ENCODE measurements at places on chromosomes 1 and 21.

DNA sequence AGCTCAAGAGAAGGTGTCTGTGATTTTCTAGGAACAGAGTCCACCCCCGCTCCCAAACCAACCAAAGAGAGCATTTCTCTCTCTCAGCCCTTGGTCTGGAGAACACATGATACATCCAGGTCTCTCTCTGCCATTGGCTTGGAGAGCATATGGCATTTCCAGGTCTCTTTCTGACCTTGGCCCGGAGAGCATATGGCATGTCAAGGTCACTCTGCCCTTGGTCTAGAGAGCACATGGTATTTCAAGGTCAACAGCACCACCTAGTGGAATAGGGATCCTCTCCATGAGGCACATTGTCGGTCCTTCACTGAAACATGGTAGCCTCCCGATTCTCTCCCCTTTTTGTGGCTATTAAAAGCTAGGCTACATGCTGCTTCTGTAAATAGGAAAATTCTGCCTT, 437.7 kb upstream of the OLFM3 start:
- H3K36me3 ChIP-seq: no peaks in the 10 kb centered on the region
- no peak for DNase-seq
- no peak overlapping the region for H3K27ac ChIP-seq
- no peaks in the 10 kb centered on the region for H3K27me3 ChIP-seq
- no peaks in the 10 kb centered on the region for H3K4me1 ChIP-seq

GRCh38 chr1:156368889-156369684, at the start of gene RHBG:
Gene RHBG (plus strand): TSS chr1:156369211. CDS start chr1:156369250, 39 bp downstream.
- H3K4me1 ChIP-seq: peaks cover 29% of the 10 kb centered on the region
- DNase-seq: peak; percentile 74
- H3K27me3 ChIP-seq: no peaks in the 10 kb centered on the region
- H3K36me3 ChIP-seq: no peaks in the 10 kb centered on the region

DNA sequence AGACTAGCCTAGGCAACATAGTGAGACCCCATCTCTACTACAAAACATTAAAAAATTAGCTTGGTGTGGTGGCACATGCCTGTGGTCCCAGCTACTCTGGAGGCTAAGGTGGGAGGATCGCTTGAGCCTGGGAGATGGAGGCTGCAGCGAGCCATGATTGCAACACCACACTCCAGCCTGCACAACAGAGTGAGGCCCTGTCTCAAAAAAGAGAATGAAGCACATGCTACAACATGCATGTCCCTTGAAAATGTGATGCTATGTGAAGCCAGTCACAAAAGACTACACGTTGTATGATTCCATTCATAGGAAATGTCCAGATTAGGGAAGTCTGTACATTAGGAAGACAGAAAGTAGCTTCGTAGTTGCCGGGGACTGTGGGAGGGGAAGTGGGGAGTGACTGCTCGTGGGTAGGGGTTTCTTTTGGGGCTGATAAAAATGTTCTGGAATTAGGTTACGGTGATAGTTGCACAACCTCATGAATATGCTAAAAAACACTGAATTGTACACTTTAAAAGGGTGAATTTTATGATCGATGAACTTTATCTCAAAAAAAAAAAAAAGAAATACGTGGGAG, 202.1 kb downstream of the KAZN start:
- H3K36me3 ChIP-seq: no peaks in the 10 kb centered on the region
- no peaks in the 10 kb centered on the region for H3K4me1 ChIP-seq
- H3K4me3 ChIP-seq: no peak overlapping the region
- H3K27ac ChIP-seq: no peak overlapping the region
- no peak for DNase-seq

GRCh38 chr1:221863635-221864034, 121.7 kb upstream of the DUSP10 start:
- no peaks in the 10 kb centered on the region for H3K4me1 ChIP-seq
- H3K27ac ChIP-seq: no peak overlapping the region
- H3K4me3 ChIP-seq: no peak overlapping the region
- DNase-seq: no peak

GRCh38 chr1:85049735-85050166, 1.5 kb upstream of the MCOLN3 start:
- no peak overlapping the region for H3K27ac ChIP-seq
- no peaks in the 10 kb centered on the region for H3K36me3 ChIP-seq
- H3K4me3 ChIP-seq: no peak overlapping the region
- H3K27me3 ChIP-seq: no peaks in the 10 kb centered on the region
- no peak for DNase-seq

DNA sequence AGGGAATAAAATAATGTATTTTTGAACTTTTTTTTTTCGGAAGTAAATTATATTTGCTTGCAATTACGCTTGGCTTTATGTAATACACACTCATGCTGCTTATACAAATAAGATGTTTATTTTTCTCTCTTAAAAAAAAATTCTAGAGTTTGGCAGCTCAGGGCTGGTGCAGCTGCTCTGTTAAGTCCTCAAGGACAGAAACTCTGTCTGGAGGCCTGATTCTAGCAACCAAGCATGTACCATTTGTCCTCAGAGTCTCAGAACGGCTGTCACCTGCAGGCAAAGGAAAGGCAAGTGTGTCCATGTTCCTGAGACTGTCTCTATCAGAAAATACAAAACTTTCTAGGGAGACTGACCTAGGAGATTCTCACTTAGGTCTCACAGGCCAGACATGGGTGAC, 23.2 kb upstream of the CLDN17 start:
- no peaks in the 10 kb centered on the region for H3K36me3 ChIP-seq
- DNase-seq: no peak
- H3K4me1 ChIP-seq: no peaks in the 10 kb centered on the region
- H3K27me3 ChIP-seq: no peaks in the 10 kb centered on the region

- H3K36me3 ChIP-seq: no peaks in the 10 kb centered on the region
- no peak overlapping the region for H3K4me3 ChIP-seq
- no peak overlapping the region for H3K27ac ChIP-seq
- H3K27me3 ChIP-seq: no peaks in the 10 kb centered on the region
- no peaks in the 10 kb centered on the region for H3K4me1 ChIP-seq
These were observed 87.3 kb downstream of the PCP4 start for GRCh38 chr21:39954570-39954969.

Measured in ovary (tissue), 10 donors.